Activated T-cell treated with anti-CD3 and anti-CD28 coated beads, Interleukin-2, amount 50 U/mL, for 24 hours (primary cell): ENCODE measurements at places on chromosomes 3 and 15.

DNA sequence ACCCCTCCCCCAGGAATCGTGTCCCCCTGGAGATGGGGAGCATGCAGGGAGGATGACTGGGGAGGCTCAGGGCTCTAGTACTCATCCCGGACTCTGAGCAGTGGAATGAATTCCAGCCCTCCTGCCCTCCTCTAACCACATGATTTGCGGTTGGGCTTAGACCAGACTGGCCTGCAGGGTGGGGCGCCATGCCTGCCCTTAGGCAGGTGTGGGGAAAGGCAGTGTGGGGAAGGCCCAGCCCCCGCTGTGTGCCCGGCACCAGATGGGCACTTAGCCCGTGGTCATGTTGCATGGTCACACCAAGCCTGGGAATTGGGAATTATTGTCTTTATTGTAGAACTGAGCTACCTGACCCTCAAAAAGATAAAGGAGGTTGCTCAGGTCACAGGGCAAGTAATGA, 283.8 kb downstream of the TLE3 start:
- no peak for DNase-seq

DNA sequence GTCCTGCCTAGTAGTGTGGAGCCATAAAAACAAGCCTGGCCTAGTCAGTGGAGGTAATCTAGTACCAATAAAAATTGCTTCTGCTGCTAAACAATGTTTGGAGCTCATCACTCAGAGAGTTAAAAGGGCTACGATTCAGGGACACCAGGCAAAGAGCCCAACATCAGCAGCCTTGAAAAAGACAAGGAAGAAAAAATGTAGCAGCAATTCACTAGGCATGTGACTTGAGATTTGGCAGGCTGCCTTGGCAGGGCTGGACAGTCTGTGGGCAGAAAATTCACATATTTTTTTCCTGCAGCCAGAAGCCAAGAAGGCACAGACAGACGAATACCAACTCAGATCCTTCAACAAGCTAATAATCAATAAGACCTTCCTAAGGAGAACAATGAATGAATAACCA, 47.2 kb downstream of the IGSF11 start:
- no peak for DNase-seq

- DNase-seq: no peak
These were observed 38.6 kb upstream of the APH1B start for GRCh38 chr15:63238796-63239195.

- DNase-seq: no peak
These were observed 636.8 kb downstream of the MECOM start for GRCh38 chr3:169026543-169027182.

DNA sequence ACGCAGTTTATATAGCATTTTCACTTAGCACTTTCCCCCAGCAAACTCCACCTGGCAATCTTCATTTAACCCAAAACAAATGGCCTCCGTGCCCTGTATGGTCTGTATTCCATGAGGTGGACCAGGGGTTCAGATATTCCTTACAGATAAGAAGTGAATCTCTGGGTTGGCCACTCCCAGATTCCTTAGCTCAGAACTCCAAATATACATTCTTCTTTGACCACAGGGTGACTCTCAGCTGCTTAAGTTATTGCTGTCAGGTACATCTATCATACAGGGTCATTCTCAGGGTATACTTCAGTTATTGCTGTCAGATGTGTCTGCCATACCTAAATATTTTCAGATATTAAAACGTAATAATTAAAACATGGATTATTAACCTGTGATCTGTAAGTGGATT, 229.8 kb downstream of the TBL1XR1 start:
- DNase-seq: no peak

DNA sequence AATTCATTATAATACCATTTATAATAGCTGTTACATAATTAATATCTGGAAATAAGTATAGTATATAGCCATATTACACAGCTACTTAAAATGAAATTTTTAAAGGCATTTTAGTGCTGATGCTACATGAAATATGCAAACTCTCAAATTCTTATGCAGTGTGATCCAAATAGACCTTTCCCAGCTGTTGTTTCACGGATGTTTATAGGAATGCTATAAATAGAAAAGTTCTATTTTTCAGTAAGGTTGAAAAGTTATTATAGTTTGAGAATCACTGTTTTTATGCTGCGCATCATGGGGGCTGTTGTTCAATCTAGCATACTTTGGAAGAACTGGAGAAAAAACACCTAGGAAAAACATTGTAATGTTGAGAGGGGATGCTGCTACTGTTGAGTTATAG, 147.7 kb upstream of the TRIM42 start:
- DNase-seq: no peak

GRCh38 chr3:126124896-126125295, 41.0 kb upstream of the SLC41A3 start:
- no peak for DNase-seq

DNA sequence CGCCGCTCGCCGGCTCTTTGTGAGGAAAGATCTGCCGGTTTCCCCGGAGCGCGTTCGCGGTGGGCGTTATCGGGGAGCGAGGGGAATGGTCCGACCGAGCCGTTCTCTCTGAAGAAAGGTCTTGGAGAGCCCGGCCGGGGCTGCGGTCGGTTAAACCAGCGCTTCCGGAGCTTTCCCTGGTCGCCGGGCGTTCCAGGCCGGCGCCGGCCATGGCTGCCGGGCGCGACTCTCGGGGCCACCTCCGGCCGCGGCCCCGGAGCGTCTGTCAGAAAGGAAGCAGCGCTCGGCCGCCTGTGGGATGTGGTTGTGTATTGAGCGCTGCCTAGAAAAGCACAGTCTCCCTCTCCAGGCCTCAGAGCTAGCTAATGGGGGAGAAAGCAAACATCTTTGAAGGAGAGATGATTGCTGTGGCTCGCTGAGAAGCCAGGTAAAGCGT, 731 bp downstream of the FYTTD1 start:
- peak; percentile 70 for DNase-seq

DNA sequence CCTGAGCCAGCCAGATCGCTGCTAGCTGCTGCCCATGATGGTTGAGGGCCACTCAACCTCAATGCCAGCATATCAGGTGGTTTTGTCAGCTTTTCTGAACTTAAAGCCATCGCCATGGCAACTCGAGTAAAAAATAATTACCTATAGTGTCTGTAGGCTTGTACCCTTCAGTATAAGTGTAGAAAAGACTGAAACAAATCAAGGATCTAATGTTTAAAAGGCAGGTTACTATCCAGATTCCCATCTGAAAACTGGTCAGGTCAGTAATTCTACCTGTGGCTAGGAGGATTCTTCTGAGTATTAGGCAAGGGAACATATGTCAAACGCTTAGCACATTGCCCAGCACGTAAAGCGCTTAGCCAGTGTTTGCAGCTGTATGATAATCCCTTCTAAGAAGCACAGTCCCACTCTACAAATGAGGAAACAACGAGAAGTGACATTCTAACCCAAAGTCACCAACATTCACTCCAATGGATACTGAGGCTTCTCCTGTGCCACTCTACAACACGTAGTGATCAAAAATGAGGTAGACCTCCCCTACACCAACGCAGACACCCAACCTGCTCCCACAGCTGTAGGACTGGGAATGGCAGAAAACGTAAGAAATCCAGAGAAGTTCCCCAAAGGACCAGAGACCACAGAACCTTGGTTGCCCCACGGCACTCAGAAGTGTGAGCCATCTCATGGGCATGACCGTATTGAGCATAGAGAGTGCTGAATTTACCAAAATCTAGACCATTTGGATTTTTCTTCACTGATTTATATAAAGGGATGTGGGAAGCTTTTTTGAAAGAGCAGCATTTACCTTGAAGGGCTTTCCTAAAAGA, 55.3 kb downstream of the SLTM start:
- DNase-seq: no peak

GRCh38 chr15:66774001-66774814, 72.2 kb downstream of the SMAD6 start:
- DNase-seq: peak; percentile 45

DNA sequence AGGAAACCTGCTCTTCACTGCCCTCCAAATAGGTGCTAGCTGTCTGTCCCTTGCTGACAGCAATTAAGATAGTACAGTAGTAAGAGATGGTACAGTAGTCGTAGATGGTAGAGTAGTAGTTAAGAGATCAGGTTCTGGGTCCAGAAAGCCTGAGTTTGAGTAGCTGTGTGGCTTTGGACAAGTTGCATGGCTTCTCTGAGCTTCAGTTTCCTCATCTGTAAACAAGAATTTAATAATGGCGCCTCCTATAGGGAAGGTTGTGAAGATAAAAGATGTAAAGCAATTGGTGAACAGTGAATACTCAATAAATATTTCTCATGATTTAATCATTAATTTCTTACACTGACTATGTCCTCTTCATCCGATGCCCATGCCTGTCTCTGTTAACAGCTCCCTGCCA, 86.9 kb upstream of the BCL6 start:
- no peak for DNase-seq

GRCh38 chr3:17969244-17969643, 226.8 kb upstream of the TBC1D5 start:
- no peak for DNase-seq

DNA sequence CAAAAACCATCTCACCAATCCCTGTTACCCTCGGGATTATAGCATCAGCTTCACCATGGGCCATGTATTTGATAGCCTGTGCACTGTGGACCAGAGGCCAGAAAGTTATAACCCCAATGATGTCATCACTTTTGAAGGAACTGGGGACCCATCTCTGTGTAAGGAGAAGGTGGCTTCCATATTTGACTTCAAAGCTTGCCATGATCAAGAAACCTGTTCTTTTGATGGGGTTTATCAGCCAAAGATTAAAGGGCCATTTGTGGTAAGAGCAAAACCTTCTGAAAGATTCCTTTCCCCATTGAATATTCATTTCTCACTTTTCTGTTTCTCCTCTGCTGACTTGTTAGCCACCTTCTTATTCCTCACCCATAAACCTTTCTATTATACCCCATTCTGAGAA, 34.3 kb upstream of the RPL14 start:
- no peak for DNase-seq

DNA sequence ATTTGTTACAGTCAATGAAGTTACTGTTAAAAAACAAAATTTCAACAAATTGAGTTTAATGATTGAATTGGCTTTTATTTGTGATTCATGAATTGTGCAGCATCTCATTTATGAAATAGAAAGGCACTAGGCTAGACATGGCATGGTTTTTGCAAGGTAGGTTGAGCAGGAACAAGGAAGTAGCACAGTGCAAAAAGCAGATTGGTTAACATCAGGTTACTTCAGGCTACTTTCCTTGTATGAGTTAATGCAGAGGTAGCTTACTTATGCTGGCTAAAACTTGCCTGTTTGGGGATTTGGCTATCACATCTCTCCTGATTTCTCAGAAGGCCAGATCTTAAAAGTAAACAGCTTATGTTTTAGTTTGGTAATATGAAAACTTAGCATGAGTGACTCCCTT, 23.0 kb upstream of the SV2B start:
- no peak for DNase-seq

DNA sequence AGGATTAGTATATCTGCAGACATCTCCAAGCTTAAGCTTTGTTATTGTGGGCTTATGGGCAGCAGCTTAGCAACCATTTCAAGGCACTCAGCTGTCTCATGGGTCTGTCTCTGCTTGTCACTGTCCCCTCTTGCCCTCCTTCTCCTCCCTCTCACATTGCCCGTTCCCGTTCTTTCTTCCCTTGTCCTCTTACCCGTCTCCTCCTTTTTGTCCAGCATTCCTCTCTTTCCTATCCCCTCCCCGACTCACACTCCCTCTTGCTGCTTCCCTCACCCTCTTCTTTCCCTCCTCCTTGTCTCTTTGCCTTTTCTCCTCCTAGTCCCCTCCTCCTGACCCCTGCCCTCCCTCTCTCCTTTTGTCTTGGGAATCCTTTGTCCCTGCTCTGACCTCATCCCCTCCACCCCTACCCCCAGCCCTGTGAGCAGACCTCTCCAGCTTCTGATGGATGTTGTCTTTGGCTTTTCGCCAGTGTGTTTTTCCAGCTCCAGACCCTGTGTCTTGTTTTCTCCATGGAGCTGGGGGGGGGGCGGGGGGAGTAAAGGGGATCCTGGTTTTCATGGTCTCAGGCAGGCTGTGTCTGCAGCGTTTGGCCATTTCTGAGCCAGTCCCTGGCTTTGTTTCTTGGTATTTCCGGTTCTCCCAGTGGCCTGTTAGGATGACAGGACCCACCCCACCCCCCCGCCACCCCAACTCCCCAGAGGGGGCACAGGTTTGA, 47.9 kb upstream of the TRAK1 start:
- DNase-seq: no peak

DNA sequence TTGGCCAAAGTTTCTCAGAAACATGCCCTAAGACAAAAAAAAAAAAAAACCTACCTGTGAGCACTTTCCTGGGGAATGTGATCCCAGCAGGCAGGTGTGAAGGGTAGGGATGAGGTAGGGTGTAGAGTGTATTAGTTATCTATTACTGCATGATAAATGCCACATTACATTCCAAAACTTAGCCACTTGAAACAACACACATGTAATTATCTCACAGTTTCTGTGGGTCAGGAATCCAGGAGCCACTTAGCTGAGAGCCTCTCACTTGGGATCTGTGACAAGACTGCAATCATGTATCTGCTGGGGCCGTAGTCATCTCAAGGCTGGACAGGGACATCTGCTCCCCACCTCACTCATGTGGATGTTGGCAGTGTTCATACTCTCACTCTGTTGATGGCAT, 18.9 kb upstream of the FBN1 start:
- no peak for DNase-seq

- DNase-seq: no peak
These were observed 14.9 kb downstream of the CHST2 start for GRCh38 chr3:143134471-143134870.

GRCh38 chr3:9238721-9239295, 10.6 kb downstream of the SRGAP3 start:
- DNase-seq: no peak

DNA sequence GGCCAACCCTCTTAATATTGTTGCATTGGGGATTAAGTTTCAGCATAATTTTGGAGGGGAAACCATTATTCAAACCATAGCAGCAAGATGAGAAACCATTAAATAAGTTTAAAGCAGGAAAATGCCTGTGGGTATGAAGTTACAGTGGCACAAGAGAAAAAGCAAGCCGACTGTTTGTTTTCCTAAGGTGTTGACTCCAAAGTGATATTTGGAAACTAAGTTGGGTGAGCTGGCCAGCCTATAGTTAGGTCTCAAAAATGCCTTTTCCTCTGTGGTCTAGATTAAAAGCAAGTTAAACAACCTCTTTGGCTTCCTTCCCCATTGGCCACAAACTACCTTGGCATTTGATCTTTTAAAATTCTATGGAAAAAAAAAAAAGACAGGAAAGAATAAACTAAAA, 419.8 kb upstream of the AZI2 start:
- DNase-seq: no peak

DNA sequence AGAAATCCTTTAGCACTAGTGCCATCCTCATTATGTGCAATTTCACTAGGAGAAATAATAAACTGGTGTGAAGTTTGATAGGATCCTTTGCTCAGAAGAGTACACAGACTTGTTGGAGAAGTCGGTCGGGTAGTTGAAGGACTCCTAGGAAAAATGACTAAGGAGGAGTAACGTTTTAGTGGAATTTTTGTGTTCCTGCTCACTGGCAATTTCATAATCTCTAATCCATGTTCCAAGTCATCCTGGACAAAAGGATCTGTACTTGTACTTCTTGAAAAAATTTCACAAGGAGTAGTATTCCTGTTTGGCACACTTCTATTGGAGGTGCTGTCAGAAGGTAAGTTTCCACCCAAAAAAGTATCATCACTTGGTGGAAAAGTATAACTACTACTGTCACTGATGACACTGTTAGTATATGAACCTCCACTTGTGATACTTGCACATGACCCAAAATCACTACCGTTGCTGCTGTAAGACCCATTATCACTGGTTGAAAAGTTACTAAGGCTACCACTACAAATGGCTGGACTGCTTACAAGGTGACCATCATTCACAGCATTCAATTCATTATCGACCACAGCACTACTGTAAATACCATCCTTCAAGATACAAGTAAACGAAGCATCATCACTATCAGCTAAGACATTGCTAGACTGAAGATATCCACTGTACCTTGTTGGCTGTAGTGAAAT, 77.4 kb downstream of the NEDD4 start:
- DNase-seq: no peak

- DNase-seq: no peak
These were observed 39.5 kb upstream of the ZBTB20 start for GRCh38 chr3:115186351-115187148.
